ENCODE measurements at places on chromosomes 3 and 15. TPM values are rescaled to one million over a fixed set of nuclear protein-coding genes. Genes with fewer than 3 reads are reported as not detected.

- H3K4me3 ChIP-seq = no peak overlapping the region
- no peaks in the 10 kb centered on the region for H3K4me1 ChIP-seq
- no peaks in the 10 kb centered on the region for H3K27me3 ChIP-seq
- no peaks in the 10 kb centered on the region for H3K36me3 ChIP-seq
- H3K27ac ChIP-seq = no peak overlapping the region
- no peak for DNase-seq
Observed at GRCh38 chr3:179113903-179114302, 34.3 kb upstream of the PIK3CA start.

POLR2M gene
- total RNA-seq = 225 TPM

LEKR1 gene
- total RNA-seq = 0.94 TPM

DNA sequence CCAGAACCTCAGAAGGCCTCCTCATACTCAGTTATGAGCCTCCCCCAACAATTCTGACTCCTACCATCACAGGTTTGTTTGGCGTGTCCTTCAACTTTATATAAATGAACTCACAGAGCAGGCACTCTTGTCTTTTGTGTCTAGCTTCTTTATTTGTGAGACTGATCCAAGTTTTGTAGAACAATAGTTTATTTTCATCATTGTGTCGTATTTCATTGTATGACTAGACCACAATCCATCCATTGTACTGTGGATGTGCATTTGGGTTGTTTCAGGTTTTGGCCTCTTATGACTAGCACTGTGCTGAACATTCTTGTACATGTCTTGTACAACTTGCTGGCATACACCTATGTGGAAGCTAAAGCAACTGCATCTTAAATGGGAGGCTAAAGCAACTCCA is 292.8 kb upstream of the LYSMD4 start:
- DNase-seq = no peak
- no peaks in the 10 kb centered on the region for H3K27me3 ChIP-seq
- H3K36me3 ChIP-seq = no peaks in the 10 kb centered on the region

ANKRD63 gene
- not detected for total RNA-seq

DNA sequence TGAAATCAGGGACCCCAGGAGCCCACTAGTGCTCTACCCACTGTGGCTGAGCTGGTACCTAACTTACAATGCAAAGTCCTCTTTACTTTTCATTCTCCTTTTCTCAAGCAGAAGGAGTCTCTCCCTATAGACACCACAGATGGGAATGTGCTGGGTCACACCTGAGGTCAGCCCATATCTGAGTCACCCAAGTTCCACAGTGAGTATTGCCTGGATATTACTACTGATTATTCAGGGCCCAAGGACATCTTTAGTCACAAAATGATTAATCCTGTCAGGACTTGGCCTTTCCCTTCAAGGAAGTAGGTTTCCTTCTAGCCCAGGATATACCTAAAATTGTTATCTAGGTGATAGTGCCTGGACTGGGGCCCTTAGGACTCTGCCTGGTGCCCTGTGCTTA is 1305.2 kb downstream of the SI start:
- H3K36me3 ChIP-seq = no peaks in the 10 kb centered on the region
- no peaks in the 10 kb centered on the region for H3K4me1 ChIP-seq
- no peak for DNase-seq
- H3K27ac ChIP-seq = no peak overlapping the region
- H3K4me3 ChIP-seq = no peak overlapping the region
- H3K27me3 ChIP-seq = no peaks in the 10 kb centered on the region

DNA sequence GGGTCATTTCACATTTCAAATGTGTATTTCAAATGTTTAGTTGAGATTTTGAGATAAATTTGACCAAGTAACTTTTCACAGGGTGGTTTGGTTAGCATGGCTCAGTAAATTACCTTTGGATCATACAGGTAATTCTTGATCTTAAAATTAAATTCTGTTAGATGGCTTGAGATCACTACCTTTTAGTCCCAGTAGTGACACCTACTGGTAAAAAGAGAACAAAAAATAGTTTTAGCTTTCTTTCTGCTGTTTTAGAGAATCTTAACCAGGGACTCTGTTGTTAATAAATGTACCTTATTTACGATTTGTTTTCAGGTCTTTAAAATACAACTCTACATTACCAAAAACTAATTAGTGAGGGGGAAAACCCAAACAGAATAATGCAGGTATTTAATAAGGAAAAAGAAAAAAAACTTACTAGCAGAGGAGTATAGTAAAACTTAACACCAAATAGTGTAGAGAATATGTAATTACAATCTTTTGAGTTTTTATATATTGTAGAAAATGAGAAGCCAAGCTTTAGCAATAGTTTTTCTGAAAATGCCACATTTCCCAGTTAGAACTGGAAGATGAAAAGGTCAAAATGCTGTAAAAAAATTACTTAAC is 620.3 kb upstream of the AGTR1 start:
- H3K27ac ChIP-seq = no peak overlapping the region
- H3K36me3 ChIP-seq = no peaks in the 10 kb centered on the region
- no peaks in the 10 kb centered on the region for H3K4me1 ChIP-seq
- H3K4me3 ChIP-seq = no peak overlapping the region
- DNase-seq = no peak

- no peaks in the 10 kb centered on the region for H3K36me3 ChIP-seq
- no peak for DNase-seq
- no peak overlapping the region for H3K4me3 ChIP-seq
- H3K27ac ChIP-seq = no peak overlapping the region
- H3K4me1 ChIP-seq = no peaks in the 10 kb centered on the region
Observed at GRCh38 chr3:122397201-122397600, 13.2 kb downstream of the FAM162A start.

GRCh38 chr3:169813757-169814517 is 1.2 kb upstream of the LRRC34 start:
- H3K27me3 ChIP-seq = no peaks in the 10 kb centered on the region
- peak overlapping the region; percentile 56 for H3K4me3 ChIP-seq
- no peak overlapping the region for H3K27ac ChIP-seq
- H3K36me3 ChIP-seq = no peaks in the 10 kb centered on the region
- no peaks in the 10 kb centered on the region for H3K4me1 ChIP-seq

GRCh38 chr15:82680200-82681102 is 29.2 kb downstream of the AP3B2 start:
- no peaks in the 10 kb centered on the region for H3K4me1 ChIP-seq
- peak; percentile 88 for DNase-seq
- no peaks in the 10 kb centered on the region for H3K36me3 ChIP-seq
- no peak overlapping the region for H3K27ac ChIP-seq
- peak overlapping the region; percentile 59 for H3K4me3 ChIP-seq

DNA sequence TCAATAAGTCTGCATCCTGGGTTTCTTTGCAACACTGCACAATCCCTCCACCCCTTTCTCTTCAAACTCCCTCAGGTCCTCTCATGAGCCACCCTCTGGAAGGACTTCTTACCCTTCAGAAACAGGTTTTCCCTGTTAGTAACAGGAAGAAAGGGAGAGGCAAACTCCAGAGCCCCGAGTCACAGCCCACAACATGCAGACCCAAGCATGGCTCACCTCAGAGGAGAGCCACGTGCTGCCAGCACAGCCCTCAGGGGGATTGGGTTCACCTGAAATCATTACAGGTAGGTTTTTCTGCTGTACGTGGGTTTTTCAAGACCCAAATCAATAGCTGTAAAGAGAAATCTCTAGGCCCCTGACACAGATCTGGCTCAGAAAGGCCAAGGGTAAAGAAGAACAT is 359.7 kb upstream of the ATP10A start:
- no peak overlapping the region for H3K27ac ChIP-seq
- DNase-seq = no peak
- no peaks in the 10 kb centered on the region for H3K4me1 ChIP-seq
- H3K27me3 ChIP-seq = no peaks in the 10 kb centered on the region

DNA sequence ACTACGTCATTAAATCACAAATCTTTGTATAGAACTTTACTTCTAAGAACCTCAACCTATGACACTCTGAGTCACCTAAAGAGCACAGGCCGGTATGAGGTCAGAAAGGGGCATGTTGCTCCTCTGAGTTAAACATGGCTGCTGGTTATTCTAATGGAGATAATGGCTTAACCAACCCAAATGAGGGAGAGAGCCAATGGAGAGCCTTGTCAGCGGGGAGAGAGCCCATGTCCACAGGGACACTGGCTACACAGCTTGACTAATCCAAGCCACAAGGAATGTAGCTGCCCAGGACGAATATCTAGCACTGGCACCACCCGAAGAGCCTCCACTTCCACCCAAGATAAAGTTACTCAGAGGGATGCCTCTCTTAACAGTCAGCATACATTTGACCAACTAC is 77.0 kb upstream of the STAC start:
- H3K4me1 ChIP-seq = no peaks in the 10 kb centered on the region
- H3K4me3 ChIP-seq = no peak overlapping the region
- no peak for DNase-seq
- H3K27ac ChIP-seq = no peak overlapping the region
- H3K27me3 ChIP-seq = no peaks in the 10 kb centered on the region
- no peaks in the 10 kb centered on the region for H3K36me3 ChIP-seq

Measured in Peyer's patch (tissue), 4 donors.